ENCODE measurements at places on chromosomes 3 and 15.

DNA sequence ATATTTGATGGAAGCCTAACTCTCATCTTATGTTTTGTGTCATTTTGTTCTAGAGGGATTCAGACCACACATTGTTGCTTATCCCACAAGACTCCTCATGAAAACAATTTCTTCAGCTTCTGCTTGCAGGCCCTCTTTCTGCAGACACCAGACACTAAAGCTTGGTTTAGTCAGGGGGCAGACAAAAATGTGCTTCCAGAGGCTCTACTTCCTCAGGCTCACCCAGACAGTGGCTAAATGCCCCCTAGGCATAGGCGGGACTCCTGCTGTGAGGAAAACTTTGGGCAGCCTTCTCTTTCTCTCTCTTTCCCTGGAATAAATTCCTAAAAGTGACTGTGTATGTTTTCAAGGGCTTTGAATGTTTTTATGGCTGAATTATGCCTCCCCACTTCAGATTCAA, 435.4 kb upstream of the ATP11B start:
- no peaks in the 10 kb centered on the region for H3K4me1 ChIP-seq
- no peak overlapping the region for H3K4me3 ChIP-seq
- DNase-seq: no peak
- no peaks in the 10 kb centered on the region for H3K36me3 ChIP-seq
- H3K27me3 ChIP-seq: peaks cover 2% of the 10 kb centered on the region

GRCh38 chr3:133989936-133990702, 39.6 kb downstream of the SLCO2A1 start:
- no peak overlapping the region for H3K27ac ChIP-seq
- H3K27me3 ChIP-seq: peaks cover 4% of the 10 kb centered on the region
- H3K36me3 ChIP-seq: no peaks in the 10 kb centered on the region

GRCh38 chr15:53203454-53203853, 413.3 kb upstream of the ONECUT1 start:
- no peak overlapping the region for H3K27ac ChIP-seq
- H3K4me1 ChIP-seq: no peaks in the 10 kb centered on the region
- DNase-seq: no peak
- H3K36me3 ChIP-seq: no peaks in the 10 kb centered on the region

DNA sequence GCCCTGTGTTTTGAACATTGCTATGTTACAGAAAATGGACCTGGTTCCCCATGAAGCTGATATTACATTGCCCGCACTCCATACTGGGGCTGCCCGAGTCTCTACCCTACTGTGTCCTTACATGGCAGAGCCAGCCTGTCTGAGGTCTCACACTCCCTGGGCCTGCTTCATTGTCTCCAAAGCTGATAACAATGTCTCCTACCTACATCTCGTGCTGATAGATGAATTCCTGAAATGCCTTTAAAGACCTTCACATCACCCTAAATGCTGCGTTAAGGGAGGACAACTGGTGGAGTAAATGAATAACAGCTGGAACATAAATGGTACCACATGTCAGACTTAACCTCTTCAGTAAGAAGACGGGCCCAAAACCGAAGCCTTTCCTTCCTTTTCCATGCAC, 62.9 kb upstream of the PTX3 start:
- H3K4me3 ChIP-seq: no peak overlapping the region
- H3K36me3 ChIP-seq: no peaks in the 10 kb centered on the region
- no peak for DNase-seq
- H3K27me3 ChIP-seq: no peaks in the 10 kb centered on the region

DNA sequence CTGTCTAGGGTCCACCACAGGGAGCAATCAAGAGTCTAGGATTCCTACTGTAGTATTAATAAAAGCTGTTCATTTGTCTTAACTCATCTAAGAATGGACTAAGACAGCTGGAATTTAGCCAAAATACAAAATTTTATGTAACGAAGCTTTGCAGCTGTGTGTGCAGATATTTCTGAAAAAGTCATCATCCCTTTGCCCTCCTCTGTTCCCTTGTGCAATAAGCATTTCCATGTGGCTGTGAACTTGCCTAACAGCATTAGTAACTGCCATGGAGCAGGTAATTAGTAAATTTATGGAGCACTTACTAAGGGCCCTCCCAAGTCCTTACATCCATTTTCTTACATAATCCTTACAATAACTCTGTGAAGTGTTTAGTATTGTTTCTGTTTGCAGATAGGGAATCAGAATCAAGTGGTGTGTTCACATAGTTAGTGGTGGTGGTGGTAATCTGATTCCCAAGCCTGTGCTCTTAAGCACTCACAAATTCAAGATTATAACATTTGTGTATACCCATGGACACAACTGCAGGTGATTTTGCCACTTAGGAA, 114.5 kb downstream of the RARB start:
- no peaks in the 10 kb centered on the region for H3K36me3 ChIP-seq
- peaks cover 4% of the 10 kb centered on the region for H3K27me3 ChIP-seq
- H3K27ac ChIP-seq: no peak overlapping the region
- H3K4me3 ChIP-seq: no peak overlapping the region
- no peak for DNase-seq

DNA sequence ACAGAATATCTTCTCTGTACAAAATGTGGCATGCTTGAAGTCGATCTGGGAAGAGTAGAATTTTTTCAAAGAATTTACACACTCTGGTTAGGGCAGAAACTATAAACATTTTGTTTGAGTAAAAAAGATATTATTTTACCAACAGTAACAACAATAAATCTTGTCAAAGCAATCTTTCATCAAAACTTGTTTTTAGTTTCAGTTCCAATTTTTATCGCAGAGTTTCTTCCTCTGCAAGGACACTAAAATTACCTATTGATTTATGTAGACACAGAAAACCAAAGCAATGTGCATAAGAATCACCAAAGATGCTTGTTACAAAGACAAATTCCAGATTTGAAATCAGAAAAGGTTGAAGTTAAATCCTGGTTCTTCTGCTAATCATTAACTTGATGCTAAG, 61.9 kb downstream of the CGGBP1 start:
- no peaks in the 10 kb centered on the region for H3K36me3 ChIP-seq
- peaks cover 9% of the 10 kb centered on the region for H3K27me3 ChIP-seq

GRCh38 chr3:14273901-14274611, 95.4 kb downstream of the LSM3 start:
- no peak overlapping the region for H3K4me3 ChIP-seq
- no peak overlapping the region for H3K27ac ChIP-seq
- no peak for DNase-seq
- no peaks in the 10 kb centered on the region for H3K4me1 ChIP-seq

DNA sequence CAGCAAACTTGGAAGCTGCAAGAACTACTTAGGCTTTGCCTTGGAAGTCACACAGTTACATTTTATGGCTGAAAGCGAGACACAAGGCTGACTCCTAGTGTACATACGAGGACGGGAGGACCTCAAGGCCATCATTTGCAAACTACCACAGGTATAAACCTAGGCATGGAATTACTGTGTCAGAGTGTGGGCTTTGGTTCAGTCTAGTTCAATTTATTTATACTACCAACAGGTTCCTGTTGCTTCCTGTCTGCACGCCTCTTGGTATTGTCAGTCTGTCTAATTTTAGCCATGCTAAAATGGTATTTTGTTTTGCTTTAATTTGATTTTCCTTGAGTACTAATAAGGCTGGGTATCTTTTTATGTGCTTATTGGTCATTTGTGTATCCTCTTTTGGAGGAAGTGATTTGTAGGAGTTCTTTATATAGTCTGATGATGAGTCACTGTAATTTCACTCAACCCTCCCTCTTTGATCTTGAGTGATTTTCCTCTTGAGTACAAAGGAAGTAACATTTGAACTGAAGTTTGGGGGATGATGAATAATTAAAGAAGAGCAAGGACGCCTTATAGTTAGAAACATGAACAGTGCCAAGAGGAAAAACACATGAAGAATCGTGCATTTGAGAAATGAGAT, 8.2 kb downstream of the ANKRD34C start:
- peaks cover 16% of the 10 kb centered on the region for H3K27me3 ChIP-seq
- H3K4me1 ChIP-seq: peaks cover 10% of the 10 kb centered on the region
- DNase-seq: no peak
- H3K4me3 ChIP-seq: no peak overlapping the region
- no peaks in the 10 kb centered on the region for H3K36me3 ChIP-seq

DNA sequence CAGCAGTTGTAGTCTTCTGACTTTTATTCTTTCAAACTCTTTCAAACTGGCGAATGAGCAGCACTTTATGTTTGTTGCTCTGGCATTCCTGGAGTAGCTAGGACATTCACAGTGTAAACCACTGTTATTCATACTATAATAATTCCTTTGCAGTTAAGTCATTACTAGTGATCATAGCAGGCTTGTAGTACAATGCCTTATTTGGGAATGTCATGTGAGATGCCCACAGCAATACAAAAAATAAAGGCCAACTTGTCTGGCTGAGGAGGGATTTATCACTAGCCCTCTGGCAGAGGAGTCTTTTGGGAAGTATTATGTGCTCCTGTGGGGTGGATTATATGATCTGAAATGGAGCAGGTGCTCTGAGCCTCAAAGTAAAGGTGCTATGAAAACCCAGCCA, 197.2 kb downstream of the VGLL3 start:
- H3K4me1 ChIP-seq: no peaks in the 10 kb centered on the region
- H3K27ac ChIP-seq: no peak overlapping the region
- H3K27me3 ChIP-seq: no peaks in the 10 kb centered on the region
- H3K4me3 ChIP-seq: no peak overlapping the region
- H3K36me3 ChIP-seq: no peaks in the 10 kb centered on the region
- DNase-seq: no peak

GRCh38 chr3:38843898-38844297, 27.9 kb upstream of the SCN10A start:
- DNase-seq: no peak
- H3K36me3 ChIP-seq: no peaks in the 10 kb centered on the region
- no peak overlapping the region for H3K27ac ChIP-seq
- peaks cover 14% of the 10 kb centered on the region for H3K27me3 ChIP-seq
- H3K4me1 ChIP-seq: no peaks in the 10 kb centered on the region

- no peaks in the 10 kb centered on the region for H3K4me1 ChIP-seq
- H3K27ac ChIP-seq: no peak overlapping the region
- no peak overlapping the region for H3K4me3 ChIP-seq
Observed at GRCh38 chr3:14532691-14533456, 7.3 kb downstream of the GRIP2 start.

DNA sequence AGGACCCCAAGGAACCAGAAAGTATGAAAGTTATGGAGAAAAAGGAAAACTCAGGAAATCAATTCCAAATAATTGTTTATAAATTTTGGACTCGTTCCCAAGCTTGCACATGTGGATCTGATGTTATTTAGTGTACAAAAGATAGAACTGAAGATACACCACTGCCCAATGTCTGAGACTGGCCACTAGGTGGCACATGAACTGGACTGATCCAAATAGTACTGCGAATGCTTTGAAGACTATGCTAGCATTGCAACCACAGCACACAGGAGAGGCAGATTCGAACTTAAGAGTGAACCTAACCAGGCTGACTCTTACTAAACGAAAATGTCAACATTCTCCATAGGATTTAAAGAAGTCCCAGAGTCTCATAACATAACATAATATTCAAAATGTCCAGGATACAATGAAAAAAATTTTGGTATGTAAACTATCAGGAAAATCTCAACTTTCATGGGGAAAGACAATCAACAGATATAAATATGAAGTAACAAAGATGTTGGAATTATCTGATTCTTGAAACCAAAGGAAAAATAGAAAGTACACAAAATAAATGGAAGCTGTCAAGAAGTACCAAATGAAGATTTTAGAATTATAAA, 596.7 kb downstream of the FGF12 start:
- no peak overlapping the region for H3K4me3 ChIP-seq
- H3K36me3 ChIP-seq: no peaks in the 10 kb centered on the region
- H3K4me1 ChIP-seq: no peaks in the 10 kb centered on the region
- DNase-seq: no peak
- H3K27me3 ChIP-seq: no peaks in the 10 kb centered on the region

DNA sequence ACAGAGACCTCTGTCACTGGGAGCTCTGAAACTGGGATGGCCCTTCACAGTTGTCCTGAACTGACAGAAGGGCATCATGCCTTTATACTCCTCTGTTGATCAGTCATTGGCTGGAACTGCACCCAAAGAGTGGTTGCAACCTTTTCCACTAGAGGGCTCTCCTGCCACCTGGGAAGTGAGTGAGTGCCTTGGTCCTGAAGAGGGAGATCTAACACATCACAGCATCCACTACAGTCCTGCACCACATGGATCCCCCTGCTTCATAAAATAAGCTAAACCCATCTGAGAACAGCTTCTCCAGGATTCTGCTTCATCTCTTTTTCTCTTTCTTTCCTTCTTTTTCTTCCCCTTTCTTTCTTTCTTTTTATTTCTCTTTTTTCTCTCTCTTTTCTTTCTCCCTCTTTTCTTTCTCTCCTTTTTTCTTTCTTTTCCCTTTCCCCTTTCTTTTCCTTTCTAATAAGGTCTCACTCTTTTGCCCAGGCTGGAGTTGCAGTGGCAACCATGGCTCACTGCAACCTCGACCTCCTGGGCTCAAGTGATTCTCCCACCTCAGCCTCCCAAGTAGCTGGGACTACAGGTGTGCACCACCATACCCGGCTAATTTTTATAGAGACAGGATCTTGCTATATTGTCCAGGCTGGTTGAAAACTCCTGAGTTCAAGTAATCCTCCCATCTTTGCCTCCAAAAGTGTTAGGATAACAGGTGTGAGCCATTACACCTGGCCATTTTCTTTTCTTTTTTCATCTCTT, 42.8 kb upstream of the RAF1 start:
- no peak overlapping the region for H3K27ac ChIP-seq
- H3K27me3 ChIP-seq: peaks cover 3% of the 10 kb centered on the region
- no peaks in the 10 kb centered on the region for H3K36me3 ChIP-seq
- no peak overlapping the region for H3K4me3 ChIP-seq

- no peak for DNase-seq
- peaks cover 13% of the 10 kb centered on the region for H3K4me1 ChIP-seq
- H3K36me3 ChIP-seq: no peaks in the 10 kb centered on the region
- peaks cover 4% of the 10 kb centered on the region for H3K27me3 ChIP-seq
Observed at GRCh38 chr15:21268436-21268940, 171.8 kb downstream of the POTEB3 start.

- no peaks in the 10 kb centered on the region for H3K36me3 ChIP-seq
- peaks cover 13% of the 10 kb centered on the region for H3K4me1 ChIP-seq
- no peak overlapping the region for H3K4me3 ChIP-seq
Observed at GRCh38 chr15:69078638-69079037, 64.1 kb downstream of the NOX5 start.

DNA sequence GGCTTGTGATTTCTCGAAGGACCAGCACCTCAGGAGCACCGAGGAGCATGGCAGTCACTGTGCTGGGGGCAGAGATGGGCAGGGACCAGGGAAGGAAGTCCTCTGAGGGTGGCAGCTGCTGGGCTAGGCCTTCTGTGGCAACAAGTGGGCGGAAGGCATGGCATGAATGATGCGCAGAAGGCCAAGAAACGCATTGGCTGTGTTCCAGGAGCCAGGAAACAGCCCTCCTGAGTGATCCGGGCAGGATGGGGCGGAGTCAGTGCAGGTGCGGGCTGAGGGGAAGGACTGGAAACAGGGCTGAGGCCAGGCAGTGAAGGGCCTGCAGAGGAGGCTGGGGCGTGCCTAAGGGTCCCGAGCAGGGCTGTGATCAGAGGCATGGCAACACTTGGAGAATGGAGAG, 23.6 kb downstream of the MRPS11 start:
- no peaks in the 10 kb centered on the region for H3K4me1 ChIP-seq
- no peaks in the 10 kb centered on the region for H3K27me3 ChIP-seq
- no peak for DNase-seq

DNA sequence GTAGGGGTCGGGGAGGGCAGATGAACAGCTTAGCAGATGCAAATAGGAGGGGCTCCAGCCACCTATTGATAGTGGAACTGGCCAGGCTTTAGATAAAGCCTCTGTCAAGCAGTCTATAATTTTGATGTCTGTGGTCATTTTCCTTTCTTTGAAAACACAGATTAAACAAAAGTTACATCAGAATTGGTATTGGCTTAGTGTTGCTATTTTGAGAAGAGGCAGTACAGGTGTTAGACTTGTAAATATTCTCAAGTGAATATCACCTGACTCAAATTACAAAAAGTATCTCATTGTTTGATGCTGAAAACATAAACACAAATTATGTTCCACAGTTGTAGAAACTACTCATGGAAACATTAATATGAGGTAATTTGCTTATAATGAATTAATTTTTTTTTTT, 18.1 kb downstream of the GHRL start:
- H3K4me1 ChIP-seq: peaks cover 29% of the 10 kb centered on the region
- H3K27ac ChIP-seq: peak overlapping the region; percentile 47
- H3K4me3 ChIP-seq: no peak overlapping the region
- no peaks in the 10 kb centered on the region for H3K27me3 ChIP-seq

Measured in activated naive CD8-positive, alpha-beta T cell treated with anti-CD3 and anti-CD28 coated beads, Interleukin-2, amount 50 U/mL, for 24 hours (primary cell).